Right forelimb (tissue), 1 donor: ENCODE measurements at places on chromosomes 4 and X.

GRCh38 chr4:6929812-6930464 lies 20.3 kb downstream of the TBC1D14 start:
- DNase-seq = no peak

DNA sequence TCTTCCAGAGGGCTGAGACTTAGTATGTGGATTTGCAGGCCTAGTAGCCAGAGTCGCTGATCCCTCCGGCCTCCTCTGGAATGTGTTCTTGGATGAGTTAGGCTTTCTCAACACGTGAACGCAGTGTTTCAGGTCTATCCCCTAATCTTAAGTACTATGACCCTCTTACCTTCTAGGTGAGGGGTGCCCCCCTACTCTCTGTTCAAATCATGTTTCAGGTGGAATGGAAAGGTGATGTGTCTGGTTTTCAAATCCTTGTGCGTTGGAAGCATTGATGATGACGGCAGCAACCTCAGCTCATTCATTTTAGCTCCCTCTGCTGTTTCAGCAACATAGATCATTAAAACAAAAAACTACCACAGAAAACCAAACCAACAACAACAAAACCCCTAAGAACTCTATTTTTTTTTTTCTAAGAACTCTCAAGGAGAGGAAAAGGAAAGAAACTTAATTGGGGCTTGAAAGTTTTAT lies 56.4 kb downstream of the RWDD4 start:
- DNase-seq = no peak

GRCh38 chr4:111136438-111136837 lies 513.6 kb upstream of the PITX2 start:
- DNase-seq = no peak

DNA sequence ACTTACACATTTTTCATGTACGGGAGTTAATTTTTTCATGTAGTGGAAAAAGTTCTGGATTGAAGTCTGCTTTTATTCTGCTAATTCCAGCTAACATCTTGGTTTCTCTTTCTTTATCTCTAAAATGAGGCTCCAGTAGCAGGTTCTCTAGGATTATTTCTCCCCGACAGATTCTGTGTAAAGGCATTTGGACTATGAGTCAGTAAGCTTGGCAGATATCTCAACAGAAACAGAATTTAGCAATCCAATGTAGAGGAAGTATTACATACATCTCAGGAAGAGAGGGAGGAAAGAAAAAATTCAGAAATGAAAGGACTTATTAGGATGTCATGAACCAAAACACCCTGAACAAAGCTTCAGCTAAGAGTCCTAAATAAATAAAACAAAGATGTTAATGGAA lies 1682.3 kb upstream of the TENM3 start:
- DNase-seq = no peak

GRCh38 chr4:55466001-55466400 lies 70.2 kb downstream of the TMEM165 start:
- DNase-seq = no peak

- no peak for DNase-seq
Observed at GRCh38 chrX:148915474-148915873, 415.1 kb downstream of the AFF2 start.

DNA sequence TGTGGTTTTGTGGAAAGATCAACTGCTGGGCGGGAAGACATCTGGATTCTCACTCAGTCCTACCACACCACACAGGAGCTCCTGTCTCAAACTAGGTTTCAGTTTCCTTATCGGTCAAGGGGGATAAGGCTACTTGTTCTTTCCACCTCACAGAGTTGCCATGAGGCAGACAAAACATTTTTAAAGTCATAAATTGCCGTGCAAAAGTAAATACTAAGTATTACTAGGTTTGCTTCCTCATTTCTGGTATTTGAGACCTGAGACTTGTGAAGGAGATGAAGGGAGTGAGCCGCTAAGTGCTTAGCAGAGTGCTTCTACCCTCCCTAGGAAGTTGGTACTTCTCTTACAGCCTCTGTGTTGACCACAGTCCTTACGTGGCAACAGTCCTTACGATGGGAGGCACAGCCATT lies 1.5 kb downstream of the LAP3 start:
- no peak for DNase-seq

DNA sequence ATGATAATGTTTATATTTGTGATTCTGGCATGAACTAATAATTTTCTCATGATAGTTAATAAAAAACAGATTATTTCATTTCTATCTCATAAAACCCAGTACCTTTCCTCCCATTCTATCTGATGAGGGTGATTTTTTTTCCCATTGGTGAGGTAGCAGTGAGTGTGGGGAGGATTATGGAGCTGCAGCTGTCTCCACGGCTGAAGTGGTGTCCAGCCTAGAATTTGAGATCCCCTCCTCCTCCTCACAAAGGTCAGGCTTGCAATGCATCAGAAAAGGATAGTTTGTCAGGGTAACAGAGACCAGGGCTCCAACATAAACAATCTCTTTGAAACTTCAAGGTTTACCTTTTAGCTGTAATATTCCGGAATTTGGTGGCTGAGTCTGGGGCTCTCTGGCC lies 60.9 kb downstream of the C4orf51 start:
- no peak for DNase-seq

DNA sequence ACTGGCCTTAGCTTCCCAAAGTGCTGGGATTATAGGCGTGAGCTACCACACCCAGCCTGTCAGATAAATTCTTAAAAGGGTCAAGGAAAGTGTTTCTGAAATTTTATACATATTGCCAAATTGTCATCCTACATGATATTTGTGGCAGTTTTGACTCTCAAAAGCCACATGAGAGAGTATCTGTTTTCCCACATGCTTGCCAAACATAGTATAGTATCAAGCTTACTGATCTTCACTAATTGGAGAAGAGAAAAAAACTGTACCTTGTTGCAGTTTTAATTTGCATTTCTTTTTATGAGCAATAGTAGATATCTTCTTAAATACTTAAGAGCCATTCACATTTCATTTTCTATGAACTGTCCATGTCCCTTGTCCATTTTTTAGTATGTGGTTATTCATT lies 83.6 kb downstream of the TET2 start:
- DNase-seq = no peak

DNA sequence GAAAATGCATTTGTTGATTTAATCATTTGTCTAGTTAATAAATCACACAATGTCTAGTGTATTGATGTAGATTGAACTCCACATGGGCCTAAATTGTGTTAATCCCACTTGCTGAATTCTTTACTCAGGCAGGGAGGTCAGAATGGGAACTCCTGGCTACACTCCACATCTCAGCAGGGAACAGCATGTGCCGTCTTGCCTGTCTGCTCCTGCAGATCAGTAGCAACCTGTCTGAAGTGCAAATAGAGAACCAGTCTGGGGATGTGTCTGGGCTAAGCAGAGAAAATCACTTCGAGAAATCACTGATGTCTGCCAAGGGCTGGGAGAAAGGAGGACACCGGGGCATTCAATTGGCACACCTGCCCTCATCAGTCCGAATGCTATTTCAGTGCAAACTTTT lies 16.5 kb upstream of the MXRA5 start:
- DNase-seq = no peak

- DNase-seq = no peak
Observed at GRCh38 chr4:98659741-98660462, 1.5 kb upstream of the TSPAN5 start.

- no peak for DNase-seq
Observed at GRCh38 chr4:116632269-116632668, 453.1 kb downstream of the TRAM1L1 start.

DNA sequence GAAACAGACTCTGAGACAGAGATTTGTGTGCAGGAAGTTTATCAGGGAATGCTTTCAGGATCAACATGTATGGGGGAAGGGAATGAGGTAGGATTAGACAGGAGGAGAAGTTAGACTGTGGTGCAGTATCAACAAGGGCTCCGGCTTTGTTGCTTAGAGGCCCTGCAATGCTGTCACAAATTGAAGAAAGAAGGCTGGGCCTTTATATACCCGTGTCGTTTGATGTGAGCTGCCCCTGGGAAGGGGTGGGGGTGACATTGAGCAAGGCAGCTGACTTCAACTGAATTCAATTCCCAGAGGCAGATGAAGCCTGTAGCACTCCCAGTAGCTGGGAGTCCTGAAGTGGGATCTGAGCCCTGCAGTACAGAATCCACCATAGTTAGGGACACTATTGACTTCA lies 29.5 kb upstream of the USP9X start:
- DNase-seq = no peak

DNA sequence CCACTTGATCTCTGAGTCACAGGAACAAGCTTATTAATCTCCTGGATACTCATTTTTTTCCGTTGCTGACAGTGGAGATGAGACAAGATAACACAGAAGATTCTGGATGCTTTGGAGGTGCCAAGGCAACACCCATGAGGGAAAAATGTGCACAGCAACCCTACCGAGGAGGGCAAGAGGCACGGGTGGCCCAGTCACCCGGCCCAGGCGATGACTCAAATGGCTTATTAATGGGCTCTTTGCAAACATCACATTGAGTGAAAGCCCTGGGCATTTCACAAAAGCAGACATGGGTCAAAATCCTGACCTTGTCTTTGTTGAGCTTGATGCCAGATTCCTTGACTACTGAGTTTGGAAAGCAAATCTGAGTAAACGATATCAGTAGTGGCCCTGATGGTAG lies 315.1 kb downstream of the STK32B start:
- DNase-seq = no peak

DNA sequence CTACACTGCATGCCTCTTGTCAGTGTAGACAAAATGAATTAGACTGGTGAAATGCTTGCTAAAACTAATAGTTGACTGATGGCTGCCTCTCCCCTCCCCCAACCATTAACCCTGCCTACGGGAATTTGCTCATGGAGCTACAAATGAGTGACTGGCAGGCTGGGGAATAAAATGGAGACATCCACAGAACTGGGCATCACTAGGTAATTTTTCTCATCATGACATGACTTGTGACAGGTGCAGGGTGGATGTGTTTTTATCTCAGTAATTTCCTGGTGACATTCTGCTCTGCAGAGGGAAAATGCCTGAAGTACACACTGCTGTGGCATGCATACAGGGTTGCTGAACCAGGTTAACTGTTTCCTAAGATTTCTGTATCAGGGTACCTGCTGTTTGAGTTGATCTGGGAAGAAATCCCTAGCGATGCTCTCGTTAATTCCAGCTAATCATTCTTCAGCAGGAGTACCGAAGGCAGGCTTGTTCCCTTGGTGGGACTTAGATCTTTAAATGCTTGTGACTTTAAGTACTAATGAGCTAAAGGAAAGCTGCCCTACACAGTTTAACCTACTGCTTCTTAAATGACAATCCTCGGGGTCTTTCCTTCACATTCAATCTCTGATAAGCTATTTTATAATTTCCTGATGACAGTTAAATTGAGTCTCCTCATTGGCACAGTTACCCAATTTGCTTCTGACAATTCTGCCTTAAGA lies 376.3 kb upstream of the LCORL start:
- no peak for DNase-seq

DNA sequence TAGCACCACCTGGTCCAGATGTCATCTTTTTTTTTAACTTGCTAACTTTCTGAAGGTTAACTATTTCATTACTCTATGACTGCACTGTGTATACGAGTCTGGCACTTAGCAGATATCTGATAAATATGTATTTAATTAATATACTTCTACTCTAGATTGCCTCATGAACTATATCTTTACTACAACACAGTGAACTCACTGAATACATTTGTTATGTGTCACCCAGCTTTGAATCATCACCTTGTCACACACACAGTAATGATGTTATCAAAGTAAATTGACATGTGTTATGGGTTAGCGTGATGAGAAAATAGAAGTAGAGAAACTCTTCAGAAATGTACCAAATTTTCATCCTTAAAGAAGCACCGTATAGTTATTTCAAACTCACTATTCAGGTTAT lies 419.3 kb upstream of the ADGRL3 start:
- DNase-seq = no peak

- DNase-seq = no peak
Observed at GRCh38 chr4:116752027-116752426, 333.3 kb downstream of the TRAM1L1 start.

- no peak for DNase-seq
Observed at GRCh38 chrX:70878902-70879301, 29.6 kb downstream of the TEX11 start.

DNA sequence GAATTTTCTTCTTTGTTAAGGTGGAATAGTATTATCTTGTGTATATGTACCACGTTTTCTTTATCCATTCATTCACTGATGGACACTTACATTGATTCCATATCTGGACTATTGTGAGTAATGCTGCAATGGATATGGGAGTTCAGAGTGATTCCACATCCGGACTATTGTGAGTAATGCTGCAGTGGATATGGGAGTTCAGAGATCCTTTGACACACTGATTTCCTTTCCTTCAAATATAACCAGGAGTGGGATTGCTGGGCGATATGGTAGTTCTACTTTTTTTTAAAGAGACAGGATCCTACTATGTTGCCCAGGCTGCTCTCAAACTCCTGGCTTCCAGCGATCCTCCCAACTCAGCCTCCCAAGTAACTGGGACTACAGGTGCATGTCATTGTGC lies 12.1 kb downstream of the TMEM156 start:
- no peak for DNase-seq
